Activated CD4-positive, alpha-beta T cell treated with anti-CD3 and anti-CD28 coated beads, Interleukin-2, amount 10 ng/mL, durations not matched to agents 24 days and 14 days (primary cell): ENCODE measurements at places on chromosomes 6 and 20. TPM values are rescaled to one million over a fixed set of nuclear protein-coding genes. Genes with fewer than 3 reads are reported as not detected.

OPRM1 gene
- total RNA-seq, result not detected in 2 replicates

SIRPD gene
- total RNA-seq, result not detected in 2 replicates

PRND gene
- total RNA-seq, result not detected in 2 replicates

SMLR1 gene
- not detected in 2 replicates for total RNA-seq

LZTS3 gene
- total RNA-seq, result 0.54 and 0.69 TPM in 2 replicates

DZANK1 gene
- 1.8 and 1.9 TPM in 2 replicates for total RNA-seq

DEFB124 gene
- not detected in 2 replicates for total RNA-seq

TGM3 gene
- total RNA-seq, result not detected in 2 replicates

PLCB1 gene
- total RNA-seq, result 1.2 and 1.9 TPM in 2 replicates

LGSN gene
- total RNA-seq, result not detected in 2 replicates
